Glomerular endothelial cell (primary cell): ENCODE measurements at places on chromosomes 13 and 19.
A peak's percentile ranks its signal among the peaks of the same experiment; 100 is the strongest.

DNA sequence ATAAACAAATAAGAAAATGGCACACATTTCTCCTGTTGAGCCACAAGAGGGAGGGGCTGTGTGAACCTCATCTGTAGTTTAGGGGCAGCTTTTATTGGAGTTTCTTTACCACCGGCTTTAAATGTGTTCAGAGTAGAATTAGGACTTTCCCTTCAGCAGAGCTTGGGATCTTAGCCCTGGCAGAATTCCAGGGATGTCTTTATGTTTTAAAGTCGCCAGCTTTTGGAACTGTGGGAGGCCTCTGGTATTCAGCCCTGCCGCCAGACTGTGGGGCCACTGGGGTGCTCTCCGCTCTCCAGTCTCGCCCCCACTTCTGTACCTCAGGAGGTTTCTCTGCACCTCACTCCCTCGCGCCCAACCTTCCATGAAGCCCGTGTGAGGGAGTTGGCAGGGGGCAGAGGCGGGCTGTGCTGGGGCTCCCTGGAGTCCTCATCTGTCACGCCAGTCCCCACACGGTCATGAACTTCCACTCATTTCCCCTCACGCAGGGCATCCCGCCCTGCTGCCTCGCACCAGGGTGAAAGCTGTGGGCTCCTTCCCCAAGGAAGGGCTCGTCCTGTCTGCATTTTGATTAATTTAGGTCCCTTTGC lies 31.5 kb downstream of the CCDC8 start:
- no peak for DNase-seq

- DNase-seq = peak; percentile 7
These were observed 36.5 kb downstream of the B3GLCT start for GRCh38 chr13:31236211-31236786.

DNA sequence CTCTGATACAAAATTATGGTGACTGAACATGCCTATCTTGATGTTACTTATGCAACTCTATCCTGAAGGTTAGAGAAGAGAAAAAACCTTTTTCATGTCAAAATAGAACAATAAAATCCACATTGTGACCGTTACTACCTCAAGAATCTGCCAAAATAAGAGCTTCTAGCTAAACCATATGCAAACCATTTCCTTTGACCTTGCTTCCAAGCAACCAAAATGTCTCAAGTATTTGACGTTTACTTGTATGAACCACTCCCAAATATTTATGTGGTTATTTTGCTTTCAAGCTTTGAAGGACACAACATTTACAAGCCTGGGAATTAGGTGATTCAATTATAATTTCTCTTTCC lies 13.9 kb downstream of the FOXO1 start:
- DNase-seq = no peak

DNA sequence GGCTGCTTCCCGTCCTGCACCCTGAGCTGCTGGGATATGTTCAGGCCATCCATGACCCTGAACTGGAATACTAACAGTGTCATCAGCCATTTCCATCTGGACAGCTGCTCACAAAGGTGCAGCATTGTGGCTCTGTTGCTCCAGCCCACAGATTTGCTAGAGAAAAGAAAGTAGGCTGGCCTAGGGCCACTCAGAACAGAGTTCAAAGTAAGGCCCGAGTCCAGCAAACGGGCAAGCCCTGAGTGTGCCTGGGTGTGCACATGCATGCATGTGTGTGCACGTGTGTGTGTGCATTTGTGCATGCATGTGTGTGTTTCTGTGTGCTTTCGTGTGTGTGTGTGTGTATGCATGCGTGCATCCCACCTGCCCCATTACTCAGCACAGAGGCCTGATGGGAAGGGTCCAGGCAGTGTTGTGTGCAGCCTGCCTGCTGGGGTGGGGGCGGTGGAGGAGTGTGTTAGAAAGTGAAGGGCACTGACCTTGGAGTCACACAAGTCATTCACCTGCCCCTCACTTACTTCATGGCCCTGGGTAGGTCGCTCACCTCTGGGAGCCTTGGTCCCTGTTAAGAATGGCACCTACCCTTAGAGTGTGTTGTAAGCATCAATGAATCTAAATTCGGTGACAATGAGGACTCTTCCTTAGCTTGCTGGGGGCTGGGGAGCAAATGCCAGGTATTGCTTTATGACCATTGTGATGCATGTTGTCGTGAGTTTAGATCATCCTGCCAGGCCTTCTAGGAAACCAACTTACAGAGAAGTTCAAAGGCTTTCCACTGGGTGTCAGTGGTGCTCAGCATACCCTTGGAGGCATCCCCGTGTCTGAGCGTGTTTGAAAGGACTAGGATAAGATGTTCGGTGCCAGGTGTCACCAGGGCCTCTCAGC lies 53.2 kb downstream of the GPR12 start:
- DNase-seq = peak; percentile 36

GRCh38 chr13:30463787-30464495 lies 1.8 kb downstream of the HMGB1 start:
- DNase-seq = no peak

GRCh38 chr13:49292742-49293486 lies 45.2 kb downstream of the CDADC1 start:
- peak; percentile 64 for DNase-seq

DNA sequence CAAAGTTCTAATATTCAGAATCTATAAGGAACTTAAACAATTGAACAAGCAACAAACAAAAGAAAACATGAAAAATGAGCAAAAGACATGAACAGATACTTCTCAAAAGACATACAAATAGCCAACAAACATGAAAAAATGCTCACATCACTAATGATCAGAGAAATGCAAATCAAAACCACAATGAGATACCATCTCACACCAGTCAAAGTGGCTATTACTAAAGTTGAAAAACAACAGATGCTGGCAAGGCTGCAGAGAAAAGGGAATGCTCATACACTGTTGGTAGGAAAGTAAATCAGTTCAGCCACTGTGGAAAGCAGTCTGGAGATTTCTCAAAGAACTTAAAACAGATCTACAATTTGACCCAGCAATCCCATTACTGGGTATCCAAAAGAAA lies 74.3 kb downstream of the CRYL1 start:
- no peak for DNase-seq

DNA sequence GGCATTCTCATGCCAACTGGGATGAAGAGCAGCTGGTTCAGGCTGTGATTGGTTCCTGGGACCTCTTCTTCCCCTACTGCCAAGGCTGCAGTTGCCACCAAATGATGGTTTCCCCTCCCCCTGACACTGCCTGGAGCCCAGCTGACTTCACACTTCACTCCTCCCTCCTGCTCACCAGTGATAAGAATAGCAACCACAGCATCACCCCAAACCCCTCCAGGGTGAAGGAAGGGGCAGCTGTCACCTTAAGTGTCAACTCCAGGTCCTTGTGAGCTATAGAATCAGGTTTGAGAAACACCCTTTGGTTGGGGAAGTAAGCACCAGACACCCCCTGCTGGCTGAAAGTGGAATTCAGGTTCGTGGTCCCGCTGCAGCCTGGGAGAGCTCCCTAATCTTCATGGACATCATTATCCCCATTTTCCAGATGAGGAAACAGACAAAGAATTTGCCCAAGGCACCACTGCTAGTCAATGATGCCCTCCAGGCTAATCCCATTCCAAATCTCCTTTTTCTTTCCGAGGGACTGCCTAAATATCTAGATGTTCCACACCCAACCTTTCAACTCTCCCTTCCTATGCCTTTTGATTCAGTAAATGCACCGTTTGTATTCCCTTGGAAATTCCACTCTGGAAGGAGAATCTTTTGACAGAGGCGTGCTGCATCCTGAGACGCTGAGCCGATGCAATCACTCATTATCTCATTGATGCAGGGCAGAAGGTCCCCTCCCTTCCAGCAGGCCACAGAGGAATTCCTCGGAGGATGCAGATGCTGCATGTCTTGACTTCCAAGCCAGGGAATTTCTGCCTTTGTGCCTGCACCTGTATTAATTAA lies 50.6 kb upstream of the UQCRFS1 start:
- no peak for DNase-seq
